Hypothalamus (tissue), 51 donors: ENCODE measurements at places on chromosomes 7 and 10.

GRCh38 chr7:14495633-14496032 is 406.9 kb downstream of the DGKB start:
- DNase-seq, result no peak

GRCh38 chr10:88991899-88992320 is 1.3 kb downstream of the FAS start:
- DNase-seq, result no peak

- DNase-seq, result no peak
Observed at GRCh38 chr10:86048571-86048970, 318.0 kb downstream of the GRID1 start.

- no peak for DNase-seq
Observed at GRCh38 chr7:147311336-147311735, 1194.7 kb downstream of the CNTNAP2 start.

- no peak for DNase-seq
Observed at GRCh38 chr7:126541406-126541805, 711.3 kb downstream of the GRM8 start.

DNA sequence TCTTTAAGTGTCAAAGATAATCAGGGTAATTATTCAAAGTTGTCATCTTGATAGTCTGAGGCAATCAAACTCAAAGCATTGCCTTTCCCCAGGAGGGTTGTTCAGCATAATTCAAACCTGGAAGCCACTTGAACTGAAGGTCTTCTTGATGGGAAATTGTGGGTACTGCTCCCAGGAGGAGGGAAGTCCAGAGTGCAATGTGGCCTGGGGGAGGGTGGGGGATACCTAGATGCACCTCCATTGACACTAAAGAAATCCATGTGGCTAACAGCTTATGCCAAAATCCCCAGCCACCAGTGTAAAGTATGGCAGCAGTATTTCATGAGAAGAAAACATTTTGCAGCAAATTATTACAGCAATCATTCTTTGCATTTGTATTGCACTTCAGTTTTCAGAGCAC is 114.9 kb downstream of the STRA8 start:
- DNase-seq, result no peak

DNA sequence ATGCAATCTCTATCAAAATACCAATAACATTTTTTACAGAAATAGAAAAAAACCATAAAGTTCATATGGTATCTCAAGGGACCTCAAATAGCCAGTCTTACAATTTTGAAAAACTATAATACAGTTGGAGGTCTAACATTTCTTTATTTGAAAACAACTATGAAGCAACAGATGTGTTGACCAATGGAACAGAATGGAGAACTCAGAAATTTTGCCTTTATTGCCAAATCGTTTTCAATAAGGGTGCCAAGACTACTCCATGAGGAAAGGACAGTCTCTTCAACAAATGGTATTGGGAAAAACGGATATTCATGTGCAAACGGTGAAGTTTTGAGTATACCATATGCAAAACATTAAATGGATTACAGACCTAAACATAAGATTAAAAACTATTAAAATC is 470.8 kb upstream of the DPP6 start:
- no peak for DNase-seq

DNA sequence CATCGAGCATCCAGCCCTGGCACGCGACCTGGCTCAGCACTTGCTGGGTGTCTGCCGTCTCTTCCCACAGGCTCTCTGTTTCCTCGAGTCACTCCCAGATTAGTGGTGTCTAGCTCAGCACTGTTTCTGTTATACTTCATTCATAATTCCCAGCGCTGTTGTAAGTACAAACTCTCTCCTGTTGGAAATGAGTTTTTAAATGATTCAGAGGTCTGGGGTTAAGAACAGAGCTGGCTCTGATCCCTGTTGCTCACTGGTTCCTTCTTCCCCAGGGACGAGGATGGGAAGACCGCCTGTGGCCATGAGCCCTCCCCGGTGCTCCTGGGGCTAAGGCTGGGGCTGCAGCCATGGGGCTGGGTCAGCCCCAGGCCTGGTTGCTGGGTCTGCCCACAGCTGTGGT is 17.3 kb upstream of the C10orf95 start:
- DNase-seq, result no peak

DNA sequence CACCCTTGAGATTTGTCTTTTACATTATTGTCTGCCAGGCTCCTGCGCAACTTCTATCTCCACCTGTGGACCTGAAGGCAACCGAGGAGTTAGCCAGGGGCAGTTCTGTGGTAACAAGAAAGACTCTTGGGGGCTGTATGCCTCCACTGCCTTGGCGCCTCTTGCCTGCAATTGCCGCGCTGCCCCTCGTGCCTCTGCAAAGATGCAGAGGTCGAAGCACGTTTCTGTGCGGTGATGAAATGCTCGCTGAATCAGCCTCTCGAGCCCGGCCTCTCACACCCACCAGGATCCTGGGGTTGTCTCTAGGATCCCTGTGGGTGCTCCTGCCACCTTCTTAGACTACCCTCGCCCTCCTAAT is 486 bp upstream of the LHFPL3 start:
- no peak for DNase-seq

DNA sequence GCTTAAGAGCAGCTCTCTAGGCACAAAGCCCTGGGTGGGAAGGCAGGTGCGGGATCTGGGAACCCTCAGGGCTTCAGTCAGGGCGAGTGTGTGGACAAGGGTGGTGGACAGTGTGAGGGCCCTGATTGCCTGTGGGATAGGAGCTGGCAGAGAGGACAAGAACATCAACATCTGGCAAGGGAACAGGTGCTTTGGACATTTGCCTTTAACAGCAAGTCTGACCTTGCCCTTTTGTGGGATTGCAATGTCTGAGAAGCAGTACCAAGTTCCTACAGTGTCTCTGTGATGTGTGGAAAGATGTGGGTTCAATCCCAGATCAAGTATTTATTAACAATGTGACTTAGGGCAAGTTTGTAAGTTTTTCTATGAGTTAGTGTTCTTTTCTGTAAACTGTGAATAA is 46.7 kb downstream of the TFAM start:
- no peak for DNase-seq

DNA sequence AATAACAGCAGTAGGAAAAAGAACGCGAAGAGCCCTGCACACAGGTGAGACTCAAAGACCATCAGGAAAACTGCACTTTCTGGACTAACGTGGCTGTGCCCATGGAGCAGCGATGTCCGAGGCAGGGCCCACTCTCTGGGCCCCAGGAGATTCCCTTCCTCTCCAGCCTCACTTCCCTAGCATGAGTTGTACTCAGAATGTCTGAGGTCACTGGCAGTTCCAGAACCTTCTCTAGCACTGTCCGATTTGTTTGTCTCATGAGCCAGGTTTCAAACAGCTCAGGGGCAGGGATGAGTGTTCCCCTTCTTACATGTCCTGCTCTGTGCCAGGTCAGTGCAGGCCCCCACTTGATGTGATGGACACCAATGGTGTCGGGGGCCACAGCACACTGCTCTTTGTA is 484.2 kb downstream of the PTPRN2 start:
- DNase-seq, result no peak

DNA sequence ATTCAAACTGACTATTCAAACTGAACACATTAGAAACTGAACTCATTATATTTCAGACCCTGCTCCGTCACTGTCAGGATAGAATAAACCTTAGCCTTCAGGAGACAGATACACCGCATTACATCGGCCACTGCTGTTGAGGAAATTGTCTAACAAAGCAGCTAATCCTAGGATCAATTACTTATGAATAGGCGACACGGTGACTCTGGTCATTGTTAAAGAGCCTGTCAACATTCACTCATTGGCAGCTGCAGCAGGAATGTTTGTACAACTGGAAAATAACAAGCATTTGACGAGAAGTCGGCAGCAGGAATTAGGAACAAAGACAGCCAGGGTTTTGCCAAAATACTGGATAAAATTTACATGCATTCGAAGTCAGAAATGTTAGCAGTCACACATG is 112.0 kb upstream of the MKX start:
- DNase-seq, result no peak

- DNase-seq, result no peak
Observed at GRCh38 chr7:50119815-50120637, 27.0 kb upstream of the ZPBP start.

GRCh38 chr7:6205971-6206660 is 66.3 kb downstream of the CYTH3 start:
- no peak for DNase-seq

DNA sequence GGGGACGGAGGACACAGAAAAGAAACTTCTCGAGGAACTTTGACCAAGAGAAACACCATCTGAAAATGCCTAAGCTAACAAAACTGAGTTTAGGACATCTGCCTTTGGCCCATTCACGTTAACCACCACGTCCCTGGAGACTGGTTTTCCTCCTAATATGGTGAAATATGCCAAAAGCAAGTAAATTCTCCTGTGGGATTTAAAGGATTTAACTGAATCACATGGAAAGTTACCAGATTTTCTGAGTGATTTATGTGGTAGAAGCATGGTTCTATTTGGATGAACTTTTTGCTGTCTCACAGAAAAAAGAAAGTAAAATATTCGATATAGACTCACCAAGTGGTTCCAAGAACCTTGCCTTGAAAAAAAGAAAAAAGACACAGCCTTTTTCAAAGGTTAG is 30.4 kb upstream of the BMPER start:
- no peak for DNase-seq

DNA sequence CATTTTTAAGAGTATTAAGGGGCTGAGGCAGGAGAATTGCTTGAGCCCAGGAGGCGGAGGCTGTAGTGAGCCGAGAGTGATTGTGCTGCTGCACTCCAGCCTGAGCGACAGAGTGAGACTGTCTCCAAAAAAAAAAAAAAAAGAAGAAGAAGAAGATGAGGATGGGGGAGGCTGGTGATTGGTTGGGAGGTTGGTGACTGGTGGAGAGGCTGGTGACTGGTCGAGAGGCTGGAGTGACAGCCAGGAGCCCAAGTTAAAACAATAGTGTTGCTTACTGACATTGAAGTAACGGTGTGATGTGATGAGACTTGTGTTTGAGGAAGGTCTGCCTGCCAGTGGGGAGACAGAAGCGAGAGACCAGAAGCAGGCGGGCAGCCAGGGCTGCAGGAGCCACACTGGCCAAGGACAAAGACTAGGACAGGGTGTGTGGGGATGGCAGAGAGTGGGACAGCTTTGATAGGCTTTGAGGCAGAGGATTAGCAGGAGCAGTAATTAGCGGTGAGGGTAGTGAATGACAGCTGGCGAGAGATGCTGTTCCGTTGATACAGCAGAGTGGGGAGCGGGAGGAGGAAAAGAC is 4.9 kb downstream of the SRRT start:
- peak; percentile 56 for DNase-seq

- DNase-seq, result no peak
Observed at GRCh38 chr7:99791021-99791420, 7.0 kb upstream of the CYP3A4 start.

DNA sequence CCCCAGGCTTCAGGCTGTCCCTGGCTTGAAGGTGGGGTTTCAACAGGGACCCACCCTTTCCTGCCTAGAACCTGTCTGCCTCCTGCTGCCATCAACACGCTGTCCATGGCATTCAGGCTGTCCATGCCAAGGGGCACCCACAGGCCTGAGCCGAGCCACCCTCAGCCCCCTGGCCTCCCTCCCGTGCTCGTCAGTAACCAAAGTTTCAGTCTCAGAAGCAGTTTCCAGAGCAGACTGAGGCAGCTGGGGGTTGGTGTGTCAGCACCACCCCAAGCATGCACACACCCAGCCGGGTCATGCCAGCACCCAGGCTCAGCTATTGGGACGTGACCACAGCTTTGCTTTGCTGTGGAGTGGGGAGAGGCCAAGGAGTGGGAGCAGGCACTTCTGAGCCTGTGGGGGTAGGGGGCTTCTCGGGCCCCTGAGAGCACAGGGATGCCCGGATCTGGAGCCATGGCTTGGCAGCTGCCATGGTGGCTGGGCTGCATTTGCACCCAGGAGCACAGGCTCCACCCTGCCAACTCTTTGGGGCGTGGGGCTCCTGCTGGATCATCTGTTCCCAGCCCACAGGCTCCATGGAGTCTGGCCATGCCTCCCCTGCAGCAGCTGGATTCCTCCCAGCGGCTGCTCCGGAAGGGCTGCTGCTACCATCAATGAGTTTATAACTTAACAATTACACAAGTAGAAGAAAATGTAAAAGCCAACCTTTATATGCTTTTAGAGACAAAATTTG is 314.5 kb upstream of the SEMA3C start:
- no peak for DNase-seq

DNA sequence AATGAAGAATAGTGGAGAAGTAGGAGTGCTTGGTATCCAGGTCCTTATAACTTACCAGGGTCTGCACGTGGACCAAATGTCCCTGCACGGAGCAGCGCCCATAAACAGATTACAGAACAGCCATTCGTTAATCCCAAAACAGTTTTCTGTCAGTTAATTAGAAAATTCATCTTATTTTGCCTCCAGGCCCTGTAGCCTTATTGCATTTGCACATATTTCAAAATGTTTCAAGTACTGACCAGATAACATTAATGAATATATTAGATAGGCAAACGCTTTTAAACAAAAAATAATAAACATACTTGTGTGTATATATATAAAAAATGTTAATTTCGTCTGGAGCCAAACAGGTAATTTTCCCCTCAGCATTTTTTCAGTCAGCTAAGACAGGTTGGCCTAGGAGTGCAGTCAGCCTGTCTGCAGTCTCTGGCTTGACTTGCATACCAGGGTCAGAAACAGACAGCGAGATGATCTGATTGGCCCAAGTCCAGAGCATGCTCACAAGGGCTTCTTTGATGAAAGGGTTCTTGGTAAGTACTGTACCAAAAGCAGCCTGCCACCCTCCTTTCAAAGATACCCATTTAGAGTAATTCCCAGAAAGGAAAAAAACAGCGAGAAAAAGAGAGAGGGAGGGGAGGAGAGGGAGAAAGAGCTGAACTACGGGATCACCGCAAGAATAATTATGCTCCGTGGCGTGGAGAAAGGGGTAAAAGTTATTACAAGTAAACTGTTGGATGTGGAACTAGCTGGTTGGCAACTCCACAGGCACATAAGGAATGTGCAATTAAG is 194.4 kb upstream of the TCF7L2 start:
- DNase-seq, result no peak

DNA sequence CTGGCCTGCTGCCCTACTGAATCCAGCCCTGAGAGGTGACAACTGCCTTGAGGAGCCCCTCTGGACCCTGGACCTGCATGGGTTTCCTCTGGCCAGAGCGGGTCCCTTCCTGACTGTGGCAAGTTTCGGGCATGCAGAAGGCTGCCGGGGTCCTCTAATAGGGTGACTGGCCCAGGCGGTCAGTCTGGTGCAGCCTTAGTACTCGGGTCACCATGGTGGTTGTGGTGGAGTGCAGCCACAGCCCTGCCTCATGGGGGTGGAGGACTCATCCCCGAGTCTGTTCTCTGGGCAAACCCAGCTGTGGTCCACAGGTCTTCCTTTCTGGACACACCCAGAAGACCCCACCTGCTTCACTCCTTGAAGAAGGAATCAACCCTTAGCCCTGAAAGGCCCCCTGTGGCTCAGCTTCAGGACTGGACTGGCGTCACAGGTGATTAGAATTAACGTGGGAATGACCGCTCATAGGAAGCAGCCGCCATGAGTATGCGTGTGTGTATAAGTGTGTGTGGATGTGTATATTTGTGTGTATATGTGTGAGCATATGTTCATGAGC is 28.7 kb downstream of the RAMP3 start:
- no peak for DNase-seq
